ENCODE measurements at places on chromosomes 4 and X.

- no peak for DNase-seq
Measured at GRCh38 chr4:110489901-110490508, 14.1 kb downstream of the ENPEP start.

- DNase-seq = no peak
Measured at GRCh38 chrX:11197671-11198070, 86.5 kb downstream of the HCCS start.

DNA sequence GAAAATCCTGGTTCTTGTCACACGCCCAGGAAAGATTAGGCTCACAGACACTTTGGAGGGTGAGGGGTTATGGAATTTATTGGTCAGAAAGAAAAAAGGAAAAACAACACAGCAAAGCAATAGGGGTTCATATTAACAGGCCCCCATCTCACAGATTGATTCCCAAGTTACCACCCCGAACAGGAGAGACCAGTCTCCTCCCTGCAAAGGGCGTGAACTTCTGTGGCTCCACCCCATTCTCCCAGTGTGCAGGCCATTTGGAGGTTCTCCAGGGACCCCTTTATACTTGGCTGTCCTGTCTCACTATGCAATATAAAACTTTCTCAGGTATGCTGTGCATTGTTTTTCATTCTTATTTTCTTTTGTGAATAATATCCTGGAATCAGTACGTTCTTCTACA is 7.4 kb downstream of the FGF2 start:
- DNase-seq = no peak

- no peak for DNase-seq
Measured at GRCh38 chr4:144723471-144723870, 77.5 kb downstream of the HHIP start.

DNA sequence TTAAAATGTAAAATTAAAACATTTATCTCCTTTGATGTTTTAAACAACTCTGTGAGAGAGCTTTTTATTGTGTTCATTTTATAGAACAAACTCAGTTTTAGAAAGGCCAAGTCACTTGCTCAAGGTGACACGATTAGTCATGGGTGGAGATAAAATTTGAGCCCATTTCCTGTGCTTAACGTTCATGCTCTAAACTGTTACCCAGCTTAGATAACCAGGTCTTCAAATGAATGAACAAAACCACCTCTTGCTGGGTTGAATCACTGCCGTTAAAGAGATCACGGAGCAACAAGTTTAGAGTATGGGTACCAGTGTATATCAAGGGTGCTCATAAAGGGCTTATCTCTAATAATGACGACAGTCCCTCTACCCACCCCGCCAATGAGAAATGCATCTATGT is 10.2 kb upstream of the CASK start:
- DNase-seq = no peak

DNA sequence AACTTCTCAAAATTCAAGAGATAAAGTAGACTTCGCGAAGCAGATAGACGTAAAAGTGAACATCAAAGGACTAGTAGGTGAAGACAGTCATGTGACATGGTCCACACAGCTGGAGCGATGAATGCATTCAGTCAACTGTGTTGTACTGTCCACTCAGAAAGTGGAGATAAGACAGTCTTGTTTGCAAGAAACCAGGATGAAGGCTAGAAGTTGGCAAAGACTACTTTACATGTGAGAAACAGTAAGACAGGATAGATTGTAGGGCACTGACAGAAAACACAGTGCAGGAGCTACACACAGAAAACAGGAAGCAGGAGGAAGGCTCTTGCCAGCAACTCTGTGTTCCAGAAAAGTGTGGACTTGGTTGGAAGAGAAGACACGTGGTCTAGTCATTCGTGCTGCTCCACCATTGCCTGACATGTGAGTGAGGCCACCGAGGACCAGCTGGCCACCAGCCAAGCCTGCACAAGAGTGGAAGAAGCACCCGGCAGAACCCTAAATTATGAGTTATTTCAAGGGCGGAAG is 78.9 kb downstream of the FAT1 start:
- DNase-seq = no peak

DNA sequence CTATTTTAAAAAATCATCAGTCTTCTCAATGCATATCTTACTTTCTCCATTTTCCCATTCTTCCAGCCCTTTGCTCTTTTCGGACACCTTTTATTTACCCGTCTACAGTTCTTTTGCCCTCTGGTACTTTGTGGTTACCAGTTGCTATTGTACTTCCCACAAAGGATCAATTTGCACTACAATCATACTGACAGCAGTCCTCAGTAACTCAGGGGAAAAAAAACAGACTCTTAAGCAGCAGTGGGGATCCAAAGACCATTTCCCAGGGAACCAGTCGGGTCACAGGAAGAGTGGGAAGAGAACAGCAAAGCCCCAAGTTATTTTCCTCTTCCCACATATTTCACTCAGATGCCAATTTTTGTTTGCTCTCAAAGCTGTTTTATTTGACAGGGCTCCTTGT is 23.1 kb downstream of the DMD start:
- DNase-seq = no peak

DNA sequence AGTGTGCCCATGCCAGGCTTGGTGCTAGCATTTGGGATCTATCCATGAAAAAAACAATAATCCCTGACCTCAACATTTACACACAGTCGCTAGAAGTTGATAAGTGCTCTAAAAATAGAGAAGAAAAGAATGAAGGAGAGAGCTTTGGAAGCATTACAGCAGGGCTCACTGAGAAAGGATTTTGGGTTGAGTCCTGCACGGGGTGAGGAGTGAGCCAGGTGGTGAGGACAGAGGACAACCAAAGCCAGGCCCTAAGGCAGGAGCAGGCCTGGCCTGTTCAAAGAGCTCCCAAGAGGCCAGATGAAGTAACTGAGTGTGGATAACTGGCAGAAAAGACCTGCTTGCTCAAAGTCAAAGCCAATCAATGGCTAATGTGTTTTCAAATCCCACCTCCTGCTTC is 20.7 kb upstream of the PROM1 start:
- no peak for DNase-seq

- DNase-seq = peak; percentile 7
Measured at GRCh38 chrX:39144956-39145355, 343.7 kb downstream of the MID1IP1 start.

- DNase-seq = no peak
Measured at GRCh38 chr4:102775805-102776204, 15.0 kb upstream of the MANBA start.

GRCh38 chrX:39592776-39593175 is 505.0 kb downstream of the BCOR start:
- DNase-seq = no peak

DNA sequence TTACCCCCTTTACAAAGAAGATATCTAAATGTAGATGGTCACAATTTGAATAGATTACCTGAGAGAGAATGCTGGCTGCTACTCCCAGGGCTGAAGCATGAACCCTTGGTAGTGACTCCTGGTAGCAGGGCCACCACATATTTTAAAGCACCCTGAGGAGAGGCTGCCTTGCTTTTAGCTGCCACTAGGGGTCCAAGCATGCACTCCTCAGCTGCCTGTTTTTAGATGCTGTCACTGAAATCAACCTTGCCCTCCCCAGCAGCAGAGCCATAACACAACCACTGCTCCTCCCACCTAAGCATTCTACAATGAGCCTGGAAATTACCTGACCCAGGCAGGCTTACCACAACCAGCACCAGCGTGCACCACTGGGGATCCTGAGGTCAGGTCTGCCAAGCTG is 850.9 kb downstream of the FAM133A start:
- DNase-seq = no peak

DNA sequence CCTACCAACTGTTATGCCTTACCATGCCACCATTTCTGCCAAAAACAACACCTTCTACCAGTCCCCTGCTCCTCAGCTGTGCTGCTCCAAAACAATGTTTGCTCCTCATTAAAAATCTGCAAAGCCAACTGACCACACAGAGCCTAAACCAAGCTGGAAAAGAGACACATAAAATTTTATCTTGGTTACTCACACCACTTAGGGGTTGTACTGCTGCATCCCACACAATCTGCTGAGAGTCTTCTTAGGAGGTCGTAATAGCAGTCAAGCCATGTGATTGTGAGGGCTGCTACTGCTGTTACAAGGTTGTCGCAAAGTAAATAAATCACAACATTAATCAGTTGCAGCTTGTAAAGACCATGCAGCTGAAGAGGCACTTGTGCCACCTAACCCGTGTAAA is 607.4 kb upstream of the FAM241A start:
- DNase-seq = peak; percentile 36

DNA sequence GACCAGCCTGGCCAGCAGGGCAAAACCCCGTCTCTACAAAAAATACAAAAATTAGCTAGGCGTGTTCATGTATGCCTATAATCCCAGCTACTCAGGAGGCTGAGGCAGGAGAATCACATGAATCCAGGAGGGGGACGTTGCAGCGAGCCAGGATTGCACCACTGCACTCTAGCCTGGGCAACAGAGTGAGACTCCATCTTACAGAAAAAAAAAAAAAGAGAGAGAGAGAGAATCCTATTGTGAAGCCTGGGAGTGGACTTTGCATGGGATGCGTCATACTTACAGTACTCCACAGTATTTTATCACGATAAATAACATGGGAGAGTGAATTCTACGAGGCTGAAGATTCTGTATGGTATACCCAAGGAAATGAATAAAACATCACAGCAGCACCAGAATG is 139.6 kb downstream of the AASDH start:
- DNase-seq = no peak

DNA sequence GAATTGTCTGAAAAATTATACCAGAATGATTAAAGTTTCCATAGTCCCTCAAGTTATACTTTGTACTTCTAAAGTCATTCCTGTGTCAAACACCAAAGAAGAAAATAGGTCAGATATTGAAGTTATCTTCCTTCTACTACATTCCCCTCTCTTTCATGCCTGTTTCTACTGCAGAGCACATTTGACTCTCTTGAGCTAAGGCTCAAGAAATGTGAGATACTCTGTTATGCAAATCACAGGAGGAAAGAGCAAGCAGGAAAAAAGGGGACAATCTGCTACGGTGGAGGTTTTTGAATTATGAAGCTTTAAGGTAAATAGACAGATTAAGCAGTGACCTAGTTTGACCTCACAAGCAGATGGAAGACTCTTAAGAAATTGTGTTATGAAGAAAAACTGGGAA is 198.9 kb upstream of the LDB2 start:
- no peak for DNase-seq

GRCh38 chrX:71949844-71950445 is 39.3 kb downstream of the NHSL2 start:
- DNase-seq = no peak

GRCh38 chr4:41305476-41305875 is 48.7 kb downstream of the UCHL1 start:
- no peak for DNase-seq

GRCh38 chr4:38670109-38670901 is 6.3 kb downstream of the KLF3 start:
- no peak for DNase-seq

- DNase-seq = no peak
Measured at GRCh38 chrX:124232523-124233201, 99.8 kb upstream of the TEX13D start.

DNA sequence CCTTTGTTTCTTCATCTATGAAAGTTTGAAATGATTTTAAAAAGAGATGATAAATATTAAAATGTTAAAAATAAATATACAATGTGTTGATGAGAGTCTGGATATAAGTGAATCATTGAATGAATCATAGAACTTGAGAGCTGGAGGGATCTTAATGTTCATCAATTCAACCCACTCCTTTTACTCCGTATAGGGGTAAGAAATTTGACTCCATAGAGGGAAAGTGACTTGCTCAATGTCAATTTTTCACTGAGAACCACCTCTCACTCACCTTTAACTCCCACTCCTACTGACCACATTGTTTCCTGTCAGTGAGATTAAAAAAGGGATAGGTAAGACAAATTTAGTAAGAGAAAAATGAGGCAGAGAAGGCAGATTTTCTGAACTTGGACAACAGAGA is 557.2 kb upstream of the GRIA3 start:
- no peak for DNase-seq

GRCh38 chr4:157075811-157076577 is at the start of gene GLRB:
GLRB (plus strand) TSS chr4:157076150; CDS start chr4:157078025, 1,875 bp downstream.
- peak; percentile 70 for DNase-seq

- peak; percentile 46 for DNase-seq
Measured at GRCh38 chrX:119617517-119618164, 11.4 kb upstream of the NKRF start.

GRCh38 chr4:173237762-173238161 is 69.2 kb downstream of the GALNT7 start:
- DNase-seq = no peak

DNA sequence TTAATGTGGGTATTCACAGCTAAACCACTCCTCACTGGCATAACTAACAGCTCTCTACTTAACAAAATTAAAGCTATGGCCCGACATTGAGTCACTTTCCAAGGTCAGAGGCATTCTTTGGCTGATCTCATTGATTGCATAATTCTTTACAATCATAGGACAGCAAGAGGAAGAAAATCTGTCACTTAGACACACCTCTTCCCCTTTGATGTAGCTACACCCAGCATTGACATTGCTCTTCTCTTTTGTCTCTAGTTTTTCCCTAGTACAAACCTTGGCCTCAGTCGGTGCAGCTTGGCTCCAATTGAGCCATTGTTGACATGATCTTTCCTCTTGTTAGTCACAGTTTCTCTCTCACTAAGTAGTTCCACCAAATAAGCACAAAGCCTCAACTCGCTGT is 313.3 kb upstream of the ACTRT1 start:
- DNase-seq = no peak

DNA sequence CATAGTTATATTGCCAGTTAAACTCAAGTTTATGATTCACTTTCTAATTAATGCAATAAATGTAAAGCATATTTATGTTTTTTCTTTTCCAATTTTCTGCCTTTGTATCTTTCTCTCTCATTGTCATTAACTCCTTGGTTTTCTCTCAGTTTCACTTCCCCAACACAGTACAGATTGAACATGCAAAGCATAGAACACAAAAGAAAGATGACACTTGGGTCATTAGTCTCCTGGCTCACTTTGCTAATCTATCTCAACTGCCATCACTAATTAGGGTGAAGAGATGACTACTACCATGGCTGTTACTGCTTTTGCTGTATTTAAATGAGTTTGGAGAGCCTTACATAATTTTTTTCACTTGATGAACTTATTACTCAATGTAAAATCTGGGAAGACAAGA is 12.3 kb upstream of the NAA11 start:
- no peak for DNase-seq

- DNase-seq = no peak
Measured at GRCh38 chr4:675980-676870, 1.9 kb downstream of the MYL5 start.

DNA sequence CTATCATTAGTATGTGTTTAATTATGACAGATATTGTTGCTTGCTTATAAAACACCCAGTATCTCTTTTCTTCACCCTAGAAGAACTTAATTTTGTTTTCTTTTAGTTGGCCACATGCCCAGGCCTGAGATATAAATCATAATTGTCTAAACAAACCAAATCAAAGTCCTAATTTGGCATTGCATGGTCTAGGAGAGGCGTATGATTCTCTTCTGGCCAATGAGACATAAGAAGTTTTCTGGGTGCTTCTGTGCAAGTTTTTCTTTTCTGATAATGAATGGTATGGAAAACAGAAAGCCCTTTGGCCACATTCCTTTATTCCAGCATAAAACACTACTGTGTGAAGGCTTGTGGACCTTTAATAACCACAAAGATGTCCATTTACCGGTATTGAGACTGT is 192.9 kb upstream of the CTSO start:
- no peak for DNase-seq
